ENCODE measurements at places on chromosomes 7 and 10.

- no peak for DNase-seq
Observed at GRCh38 chr10:86967481-86967941, 771 bp upstream of the ADIRF start.

DNA sequence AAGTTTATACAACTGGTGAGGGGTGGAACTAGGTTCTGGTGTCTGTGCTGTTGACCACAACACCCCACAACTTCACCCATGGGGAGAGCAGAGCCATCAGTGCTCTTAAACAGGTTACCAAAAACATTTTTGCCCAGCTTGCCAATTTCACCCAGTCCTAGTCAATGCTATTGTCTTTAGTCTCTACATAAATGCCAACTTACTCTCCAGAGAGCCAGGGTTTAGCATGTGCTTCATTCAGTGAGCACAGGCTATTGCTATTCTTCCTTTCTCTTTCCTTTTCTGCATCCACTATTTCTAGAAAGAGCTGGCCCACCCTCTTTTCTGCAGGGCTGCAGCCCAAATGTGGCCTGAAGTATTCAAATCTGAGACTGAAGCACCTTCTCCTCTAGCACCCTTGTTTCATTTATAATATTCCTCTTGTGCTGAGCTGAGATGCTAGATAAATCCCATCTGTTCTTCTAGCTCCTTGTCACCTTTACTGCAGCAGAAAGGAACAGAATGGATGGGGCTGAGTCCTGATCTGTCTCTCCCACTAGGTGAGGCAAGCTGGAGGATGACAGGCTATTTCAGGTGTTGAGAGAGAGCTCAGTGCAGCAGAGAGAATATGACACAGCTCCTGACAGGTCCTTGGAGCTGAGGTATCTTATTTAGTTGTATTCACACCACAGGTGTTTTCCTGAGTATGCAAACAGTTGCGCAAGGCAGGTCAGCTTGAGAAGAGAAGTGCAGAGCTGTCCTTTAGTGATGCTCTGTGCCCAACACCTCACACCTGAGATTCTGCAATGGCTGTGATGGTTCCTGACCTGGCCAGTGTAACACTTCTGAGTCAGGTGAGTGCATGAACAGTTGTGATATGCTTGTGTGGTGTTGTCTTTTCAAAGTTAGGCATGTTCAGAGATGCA is 819.2 kb downstream of the CCSER2 start:
- no peak for DNase-seq

DNA sequence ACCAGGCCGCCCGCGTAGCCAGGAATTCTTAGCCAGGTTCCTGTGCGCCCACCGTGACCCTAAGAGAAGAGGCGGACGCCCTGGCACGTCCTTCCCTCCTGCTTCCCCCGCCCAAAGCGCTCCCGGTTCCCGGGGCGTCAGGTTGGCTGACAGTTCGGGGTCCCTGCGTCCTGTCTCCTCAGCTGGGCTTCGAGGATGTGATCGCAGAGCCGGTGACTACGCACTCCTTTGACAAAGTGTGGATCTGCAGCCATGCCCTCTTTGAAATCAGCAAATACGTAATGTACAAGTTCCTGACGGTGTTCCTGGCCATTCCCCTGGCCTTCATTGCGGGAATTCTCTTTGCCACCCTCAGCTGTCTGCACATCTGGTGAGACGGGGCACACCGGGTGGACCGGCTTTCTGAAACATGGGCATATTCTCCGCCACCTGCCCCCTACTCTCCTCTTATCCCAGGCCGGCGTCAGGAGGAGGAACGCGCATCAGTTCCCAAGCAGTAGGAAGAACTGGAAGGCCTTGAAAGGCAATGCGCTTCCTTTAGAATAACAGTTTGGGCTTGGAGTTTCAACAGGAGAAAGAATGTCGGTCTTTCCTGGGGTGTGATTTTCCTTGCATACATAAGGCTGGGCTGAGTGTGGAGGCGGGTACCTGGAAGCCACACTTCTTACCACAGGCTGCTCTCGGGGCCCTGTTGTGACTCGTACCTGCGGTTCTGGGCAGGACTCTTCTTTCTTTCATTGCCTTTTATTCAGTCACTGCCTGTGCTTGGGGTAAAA is 728 bp downstream of the CAV2 start:
- no peak for DNase-seq

DNA sequence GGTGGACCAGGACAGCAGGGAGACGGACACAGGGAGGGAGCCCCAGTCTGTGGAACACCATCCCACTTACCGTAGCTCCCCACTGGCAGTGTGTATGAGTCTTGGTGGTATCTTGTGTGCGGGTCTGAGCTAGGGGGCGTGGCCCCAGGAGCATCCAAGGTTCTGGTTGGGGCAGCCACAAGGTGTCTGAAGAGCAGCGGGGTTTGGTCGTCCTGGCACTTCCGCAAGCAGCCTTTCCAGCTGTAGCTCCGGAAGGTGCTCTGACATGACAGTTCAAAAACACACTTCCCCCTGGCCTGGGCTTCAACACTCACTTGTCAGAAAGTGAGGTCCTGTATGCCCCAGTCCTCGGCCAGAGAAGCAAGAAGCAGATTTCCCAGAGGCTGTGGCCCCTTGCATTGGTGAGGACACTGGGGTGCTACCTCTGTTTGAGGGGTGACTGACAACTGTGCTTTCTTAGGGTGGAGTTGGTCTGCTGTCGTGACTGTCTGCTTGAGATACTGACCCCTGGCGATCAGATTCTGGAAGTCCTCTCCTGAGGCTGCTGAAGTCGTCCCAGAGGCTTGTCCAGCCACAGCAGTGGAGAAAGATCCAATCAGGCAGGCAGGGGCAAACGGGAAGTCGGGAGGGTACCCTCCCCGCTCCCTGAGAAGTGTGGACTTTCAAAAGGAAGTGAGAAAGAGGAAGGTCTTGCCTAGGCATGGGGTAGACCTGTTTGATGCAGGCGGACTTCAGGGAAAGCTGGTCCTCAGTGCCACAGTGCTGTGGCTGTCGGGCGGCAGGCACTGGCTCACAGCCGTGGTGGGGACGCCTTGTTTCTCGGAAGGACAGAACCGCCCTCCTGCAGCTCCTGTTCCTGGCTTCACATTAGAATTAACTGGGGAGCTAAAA is 51.4 kb upstream of the PFKFB3 start:
- peak; percentile 78 for DNase-seq

DNA sequence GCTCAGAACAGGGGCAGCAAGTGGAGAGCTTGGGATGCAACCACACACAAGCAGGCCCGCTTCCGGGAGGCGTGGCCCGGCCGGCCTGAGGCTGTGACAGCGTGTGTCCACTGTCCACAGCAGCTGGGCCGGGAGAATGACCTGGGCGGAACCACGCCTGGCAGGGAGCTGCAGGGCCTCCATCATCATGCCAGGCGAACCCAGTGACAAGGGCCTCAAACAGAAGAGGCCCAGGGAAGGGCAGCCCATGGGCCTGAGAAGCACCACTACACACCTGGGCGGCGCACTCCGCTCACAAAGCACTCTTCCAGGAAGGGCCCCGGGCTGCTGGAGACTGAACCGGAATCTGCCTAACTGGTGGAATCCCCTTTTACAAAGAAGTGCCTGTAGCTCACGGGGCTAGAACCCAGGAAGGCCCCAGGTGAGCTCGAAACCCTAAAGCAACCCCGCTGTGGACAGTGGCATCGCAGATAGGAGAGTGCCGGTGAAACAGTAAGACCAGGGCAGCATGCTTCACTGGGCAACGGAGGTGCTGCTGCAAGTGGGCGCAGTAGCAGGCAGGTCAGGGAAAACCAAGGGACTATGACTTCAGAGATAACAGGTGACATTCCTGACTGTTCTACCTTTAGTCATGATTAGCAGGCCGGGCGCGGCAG is 66.0 kb downstream of the MAD1L1 start:
- DNase-seq: no peak

DNA sequence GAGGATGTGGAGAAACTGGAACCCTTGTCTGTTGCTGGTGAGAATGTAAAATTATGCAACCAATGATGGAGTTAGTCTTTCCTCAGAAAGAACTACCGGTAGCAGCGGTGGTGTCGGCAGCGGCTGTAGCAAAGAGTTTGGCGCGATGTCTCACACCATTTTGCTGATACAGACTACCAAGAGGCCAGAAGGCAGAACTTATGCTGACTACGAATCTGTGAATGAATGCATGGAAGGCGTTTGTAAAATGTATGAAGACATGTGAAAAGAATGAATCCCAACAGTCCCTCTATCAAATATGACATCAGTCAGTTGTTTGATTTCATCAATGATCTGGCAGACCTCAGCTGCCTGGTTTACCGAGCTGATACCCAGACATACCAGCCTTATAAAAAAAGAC is 10.6 kb downstream of the CLEC2L start:
- DNase-seq: no peak

- no peak for DNase-seq
Observed at GRCh38 chr7:78206769-78207168, 408.2 kb downstream of the PHTF2 start.
